ENCODE measurements at places on chromosomes 12 and 14.

DNA sequence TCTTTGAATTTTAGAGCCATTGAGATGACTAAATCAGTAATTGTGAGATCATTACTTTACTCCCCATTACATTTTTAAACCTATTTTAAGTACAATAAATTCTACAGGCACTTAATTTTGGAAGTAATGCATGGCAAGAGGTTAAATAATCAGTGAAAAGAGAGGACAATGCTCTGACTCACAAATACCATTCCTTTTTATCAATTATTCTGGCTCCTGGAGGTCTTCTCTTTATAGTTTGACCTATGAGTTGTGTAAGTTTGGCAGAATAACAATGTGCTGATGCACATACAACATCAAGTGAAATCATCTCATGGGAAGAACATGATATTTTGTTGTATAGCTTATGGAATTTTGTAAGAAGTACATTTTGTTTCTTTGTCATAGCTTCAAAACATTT, 166.7 kb downstream of the TMTC3 start:
- no peak for DNase-seq

- DNase-seq: no peak
Observed at GRCh38 chr14:32559590-32559989, 230.5 kb downstream of the AKAP6 start.

- DNase-seq: no peak
Observed at GRCh38 chr14:102264775-102265174, 40.2 kb downstream of the MOK start.

- DNase-seq: no peak
Observed at GRCh38 chr12:62512901-62513300, 46.3 kb downstream of the MON2 start.

- no peak for DNase-seq
Observed at GRCh38 chr12:56288705-56289387, 11.3 kb downstream of the CS start.

DNA sequence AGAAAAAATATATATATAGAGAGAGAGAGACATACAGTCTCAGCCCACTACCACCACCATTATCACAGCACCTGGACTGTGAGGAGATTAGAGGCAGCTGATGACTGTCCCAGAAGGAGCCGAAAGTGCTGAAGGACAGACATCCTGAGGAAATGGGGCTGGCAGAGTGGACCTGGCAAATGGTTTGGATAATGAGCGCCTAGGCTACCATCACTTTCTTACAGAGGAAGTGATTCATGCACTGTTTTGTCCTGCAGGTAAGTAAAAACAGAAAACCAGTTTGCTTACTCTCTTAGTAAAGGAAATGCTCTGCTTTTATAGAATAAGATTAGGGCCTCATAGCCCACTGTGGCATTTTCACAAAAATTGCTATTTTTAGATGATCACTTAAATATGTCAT, 28.6 kb upstream of the DNM1L start:
- DNase-seq: no peak

- no peak for DNase-seq
Observed at GRCh38 chr14:64703395-64704142, 655 bp upstream of the PLEKHG3 start.

DNA sequence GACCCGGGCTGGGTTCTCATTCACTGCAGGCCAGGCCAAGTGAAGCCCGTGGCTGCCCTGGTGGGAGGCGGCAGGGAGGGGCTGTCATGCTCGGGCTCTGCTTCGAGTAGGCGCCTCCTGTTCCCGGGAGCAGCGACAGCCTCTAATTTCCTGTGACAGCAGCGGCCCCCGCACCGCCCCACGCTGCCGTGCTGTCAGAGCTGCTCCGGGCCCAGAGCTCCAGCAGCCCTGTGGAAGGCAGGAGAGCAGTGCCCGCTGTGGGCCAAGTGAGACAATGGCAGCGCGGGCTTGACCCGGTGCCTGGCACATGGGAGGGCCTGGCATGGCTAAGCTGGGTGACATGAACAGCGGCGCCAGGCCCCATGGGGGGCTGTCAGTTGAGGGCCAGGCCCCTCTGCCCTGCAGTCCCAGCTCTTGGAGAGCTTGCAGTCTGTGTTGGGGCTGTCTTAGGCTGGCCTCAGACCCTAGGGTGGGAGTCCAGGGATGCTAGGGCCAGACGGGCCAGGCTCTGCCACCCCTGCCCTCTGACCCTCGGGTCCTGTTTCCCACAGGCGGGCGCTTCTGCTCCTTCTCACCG, 5.1 kb downstream of the TRMT61A start:
- DNase-seq: no peak

DNA sequence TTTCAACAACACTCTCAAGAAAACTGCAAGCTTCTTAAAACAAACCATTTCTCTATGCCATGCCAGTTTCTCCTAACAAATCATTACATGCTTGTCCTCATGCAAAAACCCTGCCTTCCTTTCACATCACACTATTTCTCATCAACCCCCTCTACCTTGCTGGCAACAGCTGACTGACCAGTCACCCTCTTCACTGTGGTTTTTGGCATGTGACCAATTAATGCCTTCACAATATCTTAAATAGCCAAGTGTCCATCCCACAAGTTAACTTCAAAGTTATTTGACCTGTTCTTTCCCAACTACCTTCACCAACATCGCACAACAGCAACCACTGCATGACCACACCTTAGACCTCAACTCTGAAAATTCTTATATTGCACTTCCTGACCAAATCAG, 159.6 kb downstream of the CEP128 start:
- no peak for DNase-seq

DNA sequence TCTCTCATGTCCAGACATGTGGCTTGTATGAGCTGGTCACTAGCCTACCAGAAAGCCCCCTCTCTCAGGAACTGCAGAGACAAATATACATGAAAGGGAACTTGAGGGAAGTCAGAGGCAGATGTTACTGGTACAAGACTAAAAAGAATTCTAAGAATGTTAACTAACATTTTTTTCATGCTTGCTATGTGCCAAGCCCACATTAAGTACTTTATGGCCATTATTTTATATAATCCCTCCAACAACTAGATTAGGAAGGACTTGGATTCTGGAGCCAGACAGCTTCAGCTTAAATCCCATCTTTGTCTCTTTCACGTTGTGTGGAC, 24.6 kb downstream of the TTC9 start:
- no peak for DNase-seq

DNA sequence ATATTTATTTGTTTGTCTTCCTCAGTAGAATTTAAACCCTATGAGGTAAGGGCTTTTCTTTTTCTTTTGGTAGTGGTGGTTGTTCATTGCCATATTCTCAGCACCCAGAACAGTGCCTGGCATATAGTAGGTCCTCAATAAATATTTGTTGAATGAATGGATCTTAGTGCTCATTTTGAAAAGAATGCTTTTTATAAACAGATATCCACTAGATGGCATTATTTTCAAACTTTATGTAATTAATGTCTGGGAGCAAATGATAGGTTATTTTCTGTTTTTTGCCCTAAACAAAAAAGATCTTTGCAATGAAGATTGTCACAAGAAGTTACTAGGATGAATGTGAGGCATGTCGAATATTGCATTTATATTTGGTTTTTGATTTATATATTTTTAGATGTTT, 64.1 kb downstream of the RAD51B start:
- no peak for DNase-seq

DNA sequence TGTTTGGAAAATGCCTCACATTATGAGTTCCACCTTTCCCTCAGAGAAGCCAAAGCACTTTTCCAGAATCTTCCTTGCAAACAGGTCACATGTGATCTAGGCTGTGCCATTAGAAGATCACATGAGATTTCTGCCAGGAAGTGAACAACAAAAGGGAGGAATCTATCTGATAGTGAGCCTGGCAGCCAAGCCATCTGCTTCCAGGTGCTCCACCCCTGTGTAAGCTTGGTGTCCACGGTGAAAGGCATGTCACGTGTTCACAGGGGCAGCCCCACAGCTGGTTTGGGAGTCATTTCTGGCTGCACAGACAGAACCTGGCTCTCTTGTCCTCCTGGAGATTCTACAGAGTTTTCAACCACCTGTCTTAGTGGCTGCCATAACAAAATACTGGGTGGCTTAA, 3.5 kb upstream of the KSR2 start:
- DNase-seq: no peak

DNA sequence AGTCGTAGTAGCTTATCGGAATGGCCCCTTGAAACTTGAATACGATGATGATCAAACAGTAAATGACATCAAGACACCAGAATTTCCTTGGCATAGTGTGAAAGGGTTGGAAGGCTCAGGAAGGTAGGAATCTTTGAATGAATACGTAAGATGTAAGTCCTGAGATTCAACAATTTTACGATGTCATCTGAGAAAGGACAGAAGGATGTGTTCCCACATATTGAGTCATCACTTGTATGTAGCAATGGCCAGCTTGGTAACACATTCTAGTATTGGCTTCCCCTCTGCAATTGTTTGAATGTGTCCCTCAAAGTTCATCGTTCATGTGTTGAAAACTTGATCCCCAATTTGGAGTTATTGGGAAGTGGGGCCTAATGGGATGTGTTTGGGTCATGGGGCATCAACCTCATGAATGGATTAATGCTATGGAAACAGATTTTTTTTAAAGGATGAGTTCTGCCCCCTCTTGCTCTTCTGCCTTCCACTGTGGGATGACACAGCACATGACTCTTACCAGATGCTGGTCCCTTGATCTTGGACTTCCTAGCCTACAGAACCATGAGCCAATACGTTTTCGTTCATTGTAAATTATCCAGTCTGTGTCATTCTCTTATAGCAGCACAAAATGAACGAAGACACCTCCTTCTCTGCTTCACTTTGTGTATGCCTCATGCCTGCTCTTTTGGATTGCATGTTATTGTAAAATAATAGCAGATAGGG, 284.6 kb downstream of the BCAT1 start:
- no peak for DNase-seq

GRCh38 chr14:75636100-75636692, 24.5 kb downstream of the ERG28 start:
- DNase-seq: no peak

DNA sequence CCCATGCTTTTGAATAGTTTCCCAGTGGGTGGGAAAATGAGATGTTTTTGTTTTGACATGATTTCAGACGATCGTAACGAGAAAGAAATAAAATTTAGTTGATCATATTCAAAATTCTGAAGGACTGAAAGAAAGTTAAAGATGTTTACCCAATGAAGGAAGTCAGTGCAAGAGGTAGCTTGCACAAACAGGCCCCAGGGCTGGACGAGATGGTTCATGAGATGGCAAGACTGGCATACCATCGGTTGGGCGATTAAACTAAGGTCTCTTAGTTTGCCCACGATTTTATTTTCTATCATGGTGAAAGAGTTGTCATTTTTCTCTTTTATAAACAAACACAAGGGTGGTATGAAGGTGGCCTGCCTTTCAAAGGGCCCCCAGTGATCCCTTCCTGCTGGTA, 124.5 kb upstream of the TBX5 start:
- DNase-seq: no peak

- no peak for DNase-seq
Observed at GRCh38 chr14:77327111-77327510, 6.3 kb downstream of the GSTZ1 start.

- DNase-seq: no peak
Observed at GRCh38 chr12:114371250-114371649, 34.7 kb downstream of the TBX5 start.

DNA sequence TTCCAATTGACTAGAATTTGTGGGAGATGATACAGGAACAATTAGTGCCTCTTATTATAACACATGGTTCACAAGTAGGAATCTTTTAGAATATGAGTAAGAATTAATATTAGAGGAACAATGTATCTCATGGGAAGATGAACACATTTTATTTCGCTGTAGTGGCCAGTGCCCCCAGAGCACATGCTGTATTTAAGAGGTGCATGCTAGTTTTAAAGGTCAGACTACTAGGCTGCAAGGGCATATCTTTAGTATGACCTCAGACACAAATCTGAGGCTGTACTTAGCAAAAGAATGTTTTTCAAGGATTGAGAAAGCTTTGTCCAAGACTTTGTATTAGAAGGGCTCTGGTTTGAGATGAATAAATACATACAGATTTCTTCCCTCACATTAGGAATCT, 586.9 kb downstream of the CCER1 start:
- no peak for DNase-seq

GRCh38 chr12:128639089-128639488, 184.7 kb downstream of the SLC15A4 start:
- DNase-seq: no peak

GRCh38 chr12:62640910-62641448, 174.4 kb downstream of the MON2 start:
- no peak for DNase-seq

DNA sequence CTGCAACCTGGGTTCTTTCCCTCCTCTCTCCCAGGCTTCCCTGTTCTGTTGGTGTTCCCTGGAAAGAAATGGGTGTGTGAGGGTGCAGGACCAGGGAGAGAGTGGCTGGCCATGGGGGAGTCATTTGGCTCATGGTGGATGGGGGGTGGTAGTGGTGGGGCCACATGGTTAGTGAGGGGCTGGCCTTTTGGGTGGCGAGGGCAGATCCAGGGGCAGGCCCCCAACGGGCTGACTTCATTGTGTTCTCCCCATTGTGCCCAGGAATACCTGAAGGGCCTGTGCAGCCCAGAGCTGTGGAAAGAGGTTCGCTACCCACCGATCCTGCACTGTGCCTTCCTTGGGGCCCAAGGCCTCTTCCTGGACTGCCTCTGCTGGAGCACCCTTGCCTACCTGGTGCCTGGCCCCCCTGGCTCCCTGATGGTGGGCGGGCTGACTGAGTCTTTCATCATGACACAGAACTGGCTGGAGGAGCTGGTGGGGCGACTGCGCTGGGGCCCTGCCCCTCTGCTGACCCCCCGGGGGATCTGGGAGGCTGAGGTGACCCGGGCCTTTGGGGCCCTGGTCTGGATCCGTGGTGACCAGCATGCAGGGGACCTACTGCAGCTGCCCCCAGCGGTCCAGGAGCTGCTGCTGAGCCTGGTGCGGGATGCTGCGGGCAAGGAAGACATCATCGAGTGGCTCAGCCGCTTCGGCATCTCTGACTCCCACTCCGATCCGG, 9.0 kb downstream of the NYNRIN start:
- no peak for DNase-seq

- DNase-seq: no peak
Observed at GRCh38 chr12:23236811-23237210, 611.8 kb downstream of the ETNK1 start.

DNA sequence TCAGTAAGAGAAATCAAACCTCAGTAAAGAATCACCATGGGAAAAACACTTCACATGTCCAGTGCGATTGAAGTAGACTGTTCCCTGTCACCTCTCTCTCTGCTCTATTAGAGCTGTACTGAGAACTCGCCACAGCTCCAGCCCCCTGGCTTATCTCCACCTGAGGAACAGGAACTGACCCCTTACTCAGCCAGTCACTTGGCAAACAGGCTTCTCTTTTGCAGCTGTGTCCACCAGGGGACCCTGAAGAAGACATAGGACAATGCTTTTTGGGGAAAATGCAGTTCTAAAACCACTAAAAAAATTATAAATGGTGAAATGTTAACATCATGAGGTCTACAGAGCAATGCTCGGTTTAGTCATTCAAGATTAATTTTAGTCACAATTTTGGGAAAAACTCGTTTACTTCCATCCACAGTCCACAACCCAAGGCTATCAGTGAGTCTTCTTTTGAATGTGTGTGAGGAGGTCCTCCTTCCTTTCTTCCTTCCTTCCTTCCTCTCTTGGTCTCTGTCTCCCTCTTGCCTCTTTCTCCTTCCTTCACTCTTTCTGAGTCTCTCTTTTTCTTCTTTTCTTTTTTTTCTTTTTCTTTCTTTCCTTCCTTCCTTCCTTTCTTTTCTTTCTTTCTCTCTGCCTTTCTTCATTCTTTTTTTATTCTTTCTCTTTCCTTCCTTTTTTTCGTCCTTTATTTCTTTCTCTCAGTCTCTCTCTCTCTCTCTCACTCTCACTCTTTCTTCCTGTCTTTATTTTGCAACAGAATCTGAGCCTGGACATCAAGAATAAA, 1189.5 kb upstream of the TMEM132C start:
- DNase-seq: no peak

- DNase-seq: no peak
Observed at GRCh38 chr14:34036319-34036766, 85.5 kb upstream of the EGLN3 start.

- no peak for DNase-seq
Observed at GRCh38 chr14:106530031-106530422, 1003.6 kb downstream of the TMEM121 start.

All from activated naive CD4-positive, alpha-beta T cell (primary cell).